ENCODE measurements at places on chromosomes 2 and 18.

DNA sequence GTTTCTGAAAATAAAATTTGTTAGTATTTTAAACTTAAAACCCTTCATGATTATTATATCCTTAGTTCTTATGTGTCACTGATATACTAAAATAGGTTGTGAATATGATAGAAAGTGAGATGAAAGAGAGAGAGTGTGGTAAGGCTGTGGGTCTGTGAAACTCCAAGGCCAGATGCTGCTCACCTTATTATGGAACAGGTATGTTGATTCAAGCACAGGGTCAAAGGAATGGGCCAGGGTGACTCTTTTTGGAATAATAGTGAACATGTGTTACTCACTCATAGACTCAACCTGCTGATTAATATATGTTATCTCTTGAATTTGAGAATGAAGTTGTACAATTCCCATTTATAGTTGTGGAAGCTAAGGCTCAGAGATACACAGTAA lies 70.7 kb upstream of the FN1 start:
- no peak for DNase-seq

DNA sequence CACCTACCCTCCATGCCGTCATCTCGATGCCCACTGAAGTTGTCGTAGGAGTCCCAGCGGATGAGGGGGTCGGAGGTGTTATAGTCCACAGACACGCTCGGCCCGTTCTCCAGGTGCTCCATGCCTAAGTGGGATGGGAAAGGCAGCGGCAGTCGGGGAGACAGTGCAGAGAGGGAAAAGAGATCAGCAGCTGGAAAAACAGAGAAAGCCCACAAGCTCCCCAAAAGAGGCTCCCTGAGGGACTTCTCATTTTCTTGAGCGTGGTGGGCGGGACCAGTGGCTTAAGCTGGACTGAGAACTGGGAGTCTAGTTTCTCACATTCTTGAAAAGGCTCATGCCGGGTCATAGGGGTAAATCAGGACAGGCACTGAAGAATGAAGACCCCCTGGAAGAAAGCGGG lies 121.9 kb downstream of the TNS1 start:
- no peak for DNase-seq

DNA sequence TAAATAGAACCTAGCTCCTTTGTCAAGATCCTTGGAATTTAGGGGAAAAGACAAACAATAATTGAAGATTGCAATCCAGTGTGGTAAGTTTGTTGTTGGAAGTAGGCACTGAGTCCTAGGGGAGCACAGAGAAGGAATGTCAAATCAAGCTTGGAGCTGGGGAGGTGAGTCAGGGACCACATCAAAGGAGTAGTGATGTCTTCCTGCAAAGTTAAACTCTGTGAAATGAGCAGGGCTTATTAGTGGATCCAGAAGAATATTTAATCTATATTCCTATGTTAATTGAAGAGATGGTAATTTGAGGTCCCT lies 41.7 kb upstream of the NABP1 start:
- DNase-seq, result no peak

- DNase-seq, result no peak
Measured at GRCh38 chr2:142892715-142893114, 15.3 kb downstream of the KYNU start.

- no peak for DNase-seq
Measured at GRCh38 chr2:53490659-53491058, 276.9 kb upstream of the CHAC2 start.

- DNase-seq, result no peak
Measured at GRCh38 chr2:219282375-219282774, 3.2 kb downstream of the DNAJB2 start.

- no peak for DNase-seq
Measured at GRCh38 chr2:128198656-128199055, 107.7 kb downstream of the UGGT1 start.
